ENCODE measurements at places on chromosomes 7 and 10.

DNA sequence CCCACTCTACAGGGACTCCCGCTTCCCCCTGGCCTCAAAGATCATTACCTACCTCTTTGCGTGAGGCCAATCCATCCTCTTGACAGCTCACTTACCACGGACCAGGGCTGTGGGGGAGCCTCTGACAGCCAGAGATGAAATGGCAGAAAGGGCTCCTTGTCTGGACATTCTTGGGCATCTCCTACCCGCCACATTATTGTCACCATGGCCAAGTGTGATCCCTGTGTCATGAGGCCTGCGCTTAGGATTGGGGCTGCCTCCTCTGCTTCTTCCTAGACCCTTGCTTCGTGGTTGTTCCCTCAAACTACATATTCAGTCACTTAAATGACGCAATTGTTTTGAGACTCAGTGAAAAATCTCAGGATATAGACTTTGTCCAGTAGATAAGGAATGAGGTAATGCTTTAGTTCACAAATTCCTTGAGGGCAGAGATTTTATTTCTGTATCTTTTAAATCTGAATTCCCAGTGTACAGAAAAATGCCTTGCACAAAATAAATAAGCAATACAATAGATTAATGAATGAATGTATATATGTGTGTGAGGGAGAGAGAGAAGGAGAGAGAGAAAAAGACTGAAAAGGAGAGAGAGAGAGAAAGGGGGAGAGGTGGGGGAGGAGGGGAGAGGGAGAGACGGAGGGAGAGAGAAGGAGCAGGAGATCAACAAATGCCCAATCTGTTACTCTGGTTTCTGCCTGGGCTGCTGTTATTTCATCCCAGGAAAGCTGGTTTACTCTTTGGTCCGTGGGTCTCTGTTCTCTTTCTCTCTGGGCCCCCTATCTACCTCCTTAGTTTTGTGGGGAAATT lies 159.0 kb downstream of the PLXNA4 start:
- DNase-seq, result no peak

DNA sequence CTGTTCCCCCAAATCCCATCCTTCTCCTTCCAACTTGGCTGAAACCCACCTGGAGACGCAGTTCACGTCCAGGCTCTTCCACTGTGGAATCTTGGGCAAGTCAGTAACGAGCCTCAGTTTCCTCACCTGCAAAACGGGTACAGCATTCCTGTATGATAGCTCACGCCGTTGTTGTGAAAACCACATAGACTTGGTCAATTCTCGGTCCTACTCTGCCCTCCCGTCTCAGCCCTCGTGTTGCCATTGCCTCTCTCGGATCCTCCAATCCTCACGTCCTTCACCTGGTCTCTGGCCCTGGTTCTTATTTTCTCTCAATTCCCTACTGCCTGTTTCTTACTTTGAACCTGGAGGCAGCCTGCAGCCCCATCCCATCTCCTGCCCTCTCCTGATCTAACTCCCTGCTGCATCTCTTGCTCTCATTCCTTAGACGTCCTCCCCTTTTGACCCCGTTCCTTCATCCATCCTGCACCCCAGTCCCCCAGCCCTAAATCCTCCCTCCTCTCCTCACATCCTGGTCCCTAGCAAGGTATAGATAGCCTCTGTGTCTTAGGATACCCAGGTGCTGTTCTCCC lies 2.0 kb upstream of the MUC12 start:
- DNase-seq, result no peak

GRCh38 chr7:50356212-50356944 lies 51.9 kb downstream of the IKZF1 start:
- DNase-seq, result no peak

DNA sequence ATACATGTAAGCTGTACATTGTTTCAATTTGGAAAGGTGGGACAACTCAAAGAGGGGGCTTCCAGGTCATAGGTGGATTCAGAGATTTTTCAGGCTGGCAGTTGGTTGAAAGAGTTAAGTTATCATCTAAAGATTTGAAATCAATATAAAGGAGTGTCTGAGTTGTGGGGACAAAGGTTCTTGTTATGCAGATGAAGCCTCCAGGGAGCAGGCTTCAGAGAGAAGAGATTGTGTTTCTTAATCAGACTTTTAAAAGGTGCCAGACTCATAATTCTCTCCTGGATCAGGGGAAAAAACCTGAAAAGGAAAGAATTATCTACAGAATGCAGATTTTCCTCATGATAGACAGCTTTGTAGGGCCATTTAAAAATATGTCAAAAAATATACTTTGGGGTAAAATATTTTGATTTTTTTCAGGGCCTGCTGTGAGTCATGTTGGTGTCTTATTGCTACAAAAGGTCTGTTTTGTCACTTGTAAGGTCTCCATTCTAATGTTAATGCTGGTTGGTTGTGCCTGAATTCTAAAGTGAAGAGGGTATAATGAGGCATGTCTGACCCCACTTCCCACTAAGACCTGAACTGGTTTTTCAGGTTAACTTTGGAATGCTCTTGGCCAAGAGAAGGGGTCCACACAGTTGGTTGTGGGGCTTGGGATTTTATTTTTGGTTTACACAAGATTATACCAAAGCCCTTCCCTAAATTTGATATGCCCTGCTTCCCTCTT lies 52.7 kb upstream of the PRSS1 start:
- DNase-seq, result no peak

DNA sequence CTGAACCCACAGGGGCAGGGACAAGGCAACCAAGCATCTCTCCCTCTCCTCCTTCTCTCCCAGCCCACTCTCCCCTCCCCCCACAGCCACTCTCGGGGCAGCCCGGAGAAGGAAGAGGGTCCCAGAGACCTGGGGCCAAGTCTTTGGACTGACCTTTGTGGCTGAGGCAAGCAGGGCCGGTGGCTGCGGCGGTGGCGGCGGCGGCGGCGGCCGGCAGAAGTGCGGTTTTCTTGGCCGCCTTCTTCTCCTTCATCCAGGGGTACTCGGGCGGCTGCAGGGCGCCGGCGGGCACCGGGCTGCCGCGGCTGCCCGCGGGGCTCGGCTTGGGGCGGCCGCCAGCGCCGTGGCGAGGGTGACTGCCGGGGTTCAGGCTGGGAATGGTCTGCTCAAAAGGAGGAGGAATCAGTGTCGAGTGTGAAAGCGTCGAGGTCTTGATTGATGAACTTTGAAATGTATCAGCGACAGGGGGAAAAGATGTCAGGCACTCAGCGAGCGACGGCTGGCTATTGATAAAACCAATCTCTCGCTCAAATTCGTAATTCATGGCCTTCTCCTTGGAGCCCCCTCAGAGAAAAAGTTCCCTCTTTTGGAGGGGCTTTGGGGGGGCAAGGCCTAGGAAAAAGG lies 414 bp downstream of the HOXA2 start:
- DNase-seq, result no peak

DNA sequence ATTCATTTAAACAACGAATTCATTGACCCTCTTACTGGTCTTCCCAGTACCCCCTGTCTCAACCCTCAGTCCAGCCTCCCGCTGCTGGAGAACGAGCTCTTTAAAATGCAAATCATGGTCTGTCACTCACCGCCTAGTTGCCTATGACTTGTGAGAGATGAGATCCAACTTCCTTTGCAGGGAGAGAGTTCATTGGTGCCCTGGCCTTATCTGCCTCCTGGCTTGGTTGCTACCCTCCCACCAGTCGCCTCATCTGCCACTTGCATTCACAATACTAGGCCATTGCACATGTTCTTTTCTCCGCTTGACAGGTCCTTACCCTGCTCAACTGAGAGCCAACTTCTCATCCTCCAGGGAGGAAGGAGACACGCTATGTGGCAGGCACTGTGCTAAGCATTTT lies 54.0 kb upstream of the MXI1 start:
- DNase-seq, result no peak

DNA sequence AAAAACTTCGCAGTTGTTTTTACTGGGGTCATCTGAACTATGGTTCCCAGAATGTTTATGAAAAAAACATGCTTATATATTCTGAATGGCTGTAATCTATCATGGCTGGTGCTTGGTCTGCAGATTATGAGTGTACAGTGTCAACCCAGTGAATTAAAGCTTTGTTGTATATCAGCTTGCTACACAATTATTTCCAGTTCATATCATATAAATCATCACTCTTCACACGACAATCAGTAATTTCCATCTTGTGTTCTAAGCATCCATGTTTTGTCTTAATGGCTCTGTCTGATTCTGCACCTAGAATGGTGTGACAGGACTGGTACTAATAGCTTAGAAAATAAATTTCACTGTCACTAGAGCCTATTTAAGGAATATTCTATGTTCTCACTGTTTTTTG lies 83.6 kb downstream of the CABCOCO1 start:
- DNase-seq, result no peak

- no peak for DNase-seq
Measured at GRCh38 chr7:89002981-89003956, 207.7 kb upstream of the TEX47 start.

DNA sequence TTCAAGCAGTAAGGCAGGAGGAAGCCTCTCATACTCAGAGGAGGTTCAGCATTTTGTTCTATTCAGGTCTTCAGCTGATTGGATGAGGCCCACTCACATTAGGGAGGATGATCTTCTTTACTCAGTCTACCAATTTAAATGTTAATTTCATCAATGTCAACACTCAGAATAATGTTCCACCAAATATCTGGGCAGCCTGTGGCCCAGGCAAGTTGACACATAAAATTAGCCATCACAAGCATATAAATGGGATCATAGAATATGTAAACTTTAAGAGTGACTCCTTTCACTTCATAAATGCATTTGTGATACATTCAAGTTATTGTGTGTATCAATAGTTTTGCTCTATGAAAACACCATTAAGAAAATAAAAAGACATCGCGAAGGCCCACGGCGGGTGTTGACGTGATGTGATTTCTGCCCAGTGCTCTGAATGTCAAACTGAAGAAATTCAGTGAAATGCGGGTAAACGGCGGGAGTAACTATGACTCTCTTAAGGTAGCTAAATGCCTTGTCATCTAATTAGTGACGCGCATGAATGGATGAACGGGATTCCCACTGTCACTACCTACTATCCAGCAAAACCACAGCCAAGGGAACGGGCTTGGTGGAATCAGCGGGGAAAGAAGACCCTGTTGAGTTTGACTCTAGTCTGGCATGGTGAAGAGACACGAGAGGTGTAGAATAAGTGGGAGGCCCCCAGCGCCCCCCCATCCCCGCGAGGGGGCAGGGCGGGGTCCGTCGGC lies 536.1 kb upstream of the AUTS2 start:
- DNase-seq, result peak; percentile 28

DNA sequence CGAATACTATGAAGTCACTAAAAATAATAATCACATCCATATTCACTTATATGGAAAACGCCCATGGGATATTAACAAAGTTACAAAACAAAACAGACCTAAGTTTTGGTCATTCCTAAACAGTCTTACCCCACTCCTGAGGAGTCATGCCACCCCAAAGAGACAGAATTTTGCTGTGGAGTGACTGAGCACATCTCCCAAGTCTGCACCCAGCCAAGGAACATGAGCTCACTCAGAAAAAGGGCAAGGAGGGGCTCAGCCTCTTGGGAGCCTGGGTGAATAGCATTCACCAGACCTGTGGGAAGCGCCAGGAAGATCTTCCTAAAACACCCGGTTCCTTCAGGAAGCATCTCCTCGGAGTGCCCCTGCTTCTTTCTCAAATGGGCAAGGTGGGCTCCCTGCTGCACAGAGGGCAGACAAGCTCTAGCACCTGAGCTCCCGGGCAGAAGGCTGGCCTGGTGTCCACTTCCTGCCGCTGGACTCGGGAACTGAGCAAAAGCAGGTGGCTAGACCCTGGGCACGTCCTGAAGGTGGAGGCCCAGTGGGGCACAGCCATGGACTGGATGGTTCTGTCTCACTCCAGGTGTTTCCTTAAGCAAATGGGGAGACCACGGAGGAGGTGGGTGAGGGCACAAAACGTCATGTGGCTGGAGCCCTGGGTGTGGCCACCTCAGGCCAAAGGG lies 31.0 kb downstream of the TNS3 start:
- no peak for DNase-seq

All from fibroblast of gingiva (primary cell).